ENCODE measurements at places on chromosomes 4 and X. TPM values are rescaled to one million over a fixed set of nuclear protein-coding genes. Genes with fewer than 3 reads are reported as not detected.

Gene PNMA5
- not detected for total RNA-seq

Gene FOXP3
- total RNA-seq, result 0.39 TPM

Gene PAGE2B
- not detected for total RNA-seq

Gene PNMA3
- not detected for total RNA-seq

Gene GYG2
- total RNA-seq, result 11.3 TPM

Gene ZCCHC18
- 0.24 TPM for total RNA-seq

Gene MTNR1A
- 0.48 TPM for total RNA-seq

Gene SPANXA2
- not detected for total RNA-seq

Gene NHSL2
- 0.78 TPM for total RNA-seq

Gene SORCS2
- 0.52 TPM for total RNA-seq

Gene CCDC160
- not detected for total RNA-seq

Gene FATE1
- not detected for total RNA-seq

Gene DRD5
- total RNA-seq, result not detected

Gene RAB33A
- not detected for total RNA-seq

Gene GUCY1A1
- 0.39 TPM for total RNA-seq

Gene MAPK10
- 1.4 TPM for total RNA-seq

Gene CT45A3
- total RNA-seq, result not detected

Gene CSAG3
- total RNA-seq, result not detected

Gene DMRTC1
- not detected for total RNA-seq

Gene WDR13
- total RNA-seq, result 216 TPM

Gene SOX3
- total RNA-seq, result not detected

Gene SRPX
- 186 TPM for total RNA-seq

Gene ZNF185
- total RNA-seq, result 4.0 TPM

Gene PABPC1L2A
- total RNA-seq, result not detected

Gene SH3TC1
- total RNA-seq, result 2.2 TPM

Gene F8A2
- total RNA-seq, result not detected

Gene PASD1
- not detected for total RNA-seq

Gene PWWP3B
- total RNA-seq, result 1.7 TPM

Gene FMR1NB
- total RNA-seq, result not detected

Gene NEXMIF
- total RNA-seq, result not detected

Data from epithelial cell of alveolus of lung (primary cell).